ENCODE measurements at places on chromosomes 1 and 21. TPM values are rescaled to one million over a fixed set of nuclear protein-coding genes. Genes with fewer than 3 reads are reported as not detected.

DNA sequence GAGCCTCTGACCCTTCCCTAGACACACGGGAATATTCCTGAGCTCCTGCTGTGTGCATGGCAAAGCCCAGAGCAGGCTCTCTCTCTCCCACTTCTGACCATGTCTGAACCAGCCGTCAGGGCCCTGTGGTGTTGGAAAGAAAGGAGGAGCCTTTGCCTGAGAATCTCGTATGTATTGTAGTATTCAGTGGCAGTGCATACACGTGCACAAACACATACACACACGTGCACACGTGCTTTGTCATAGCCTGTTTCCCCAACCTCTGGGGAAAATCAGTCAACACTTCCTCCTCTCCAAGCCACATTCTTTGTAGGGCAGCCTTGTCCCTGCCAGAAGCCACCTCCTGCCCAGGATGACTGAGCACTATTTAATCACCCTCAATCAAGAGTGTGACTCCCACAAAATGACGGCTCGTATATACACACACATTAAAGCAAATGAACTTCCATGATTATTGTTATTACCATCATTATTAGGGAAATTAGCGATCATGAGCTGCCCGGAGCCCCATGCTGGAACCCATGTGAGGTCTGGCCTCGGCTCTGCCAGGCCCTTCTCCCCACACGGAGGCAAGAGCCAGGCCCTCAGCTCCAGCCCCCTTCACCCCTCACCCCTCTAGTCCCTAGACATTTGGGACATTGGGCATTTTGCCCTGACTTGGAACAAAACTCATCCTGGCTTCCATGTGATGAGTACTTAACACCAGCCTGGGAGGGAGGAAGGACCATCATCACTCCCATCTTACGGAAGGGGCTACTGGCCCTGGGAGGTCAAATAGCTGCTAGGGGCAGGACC lies 331.9 kb downstream of the NPHP4 start:
- DNase-seq: no peak

- DNase-seq: peak; percentile 52
Measured at GRCh38 chr1:91166106-91166712, 144.4 kb upstream of the ZNF644 start.

GRCh38 chr1:65256860-65257708 lies 52.3 kb upstream of the DNAJC6 start:
- DNase-seq: no peak

GRCh38 chr1:200226268-200226968 lies 183.4 kb downstream of the ZNF281 start:
- no peak for DNase-seq

GRCh38 chr1:53601031-53601745 lies 137.8 kb downstream of the GLIS1 start:
- no peak for DNase-seq

- DNase-seq: peak; percentile 89
Measured at GRCh38 chr1:107965110-107965991, at the start of gene VAV3. VAV3 (minus strand) TSS chr1:107965180; CDS start chr1:107964869, 311 bp downstream.

- no peak for DNase-seq
Measured at GRCh38 chr1:193685986-193686385, 499.6 kb upstream of the B3GALT2 start.

DNA sequence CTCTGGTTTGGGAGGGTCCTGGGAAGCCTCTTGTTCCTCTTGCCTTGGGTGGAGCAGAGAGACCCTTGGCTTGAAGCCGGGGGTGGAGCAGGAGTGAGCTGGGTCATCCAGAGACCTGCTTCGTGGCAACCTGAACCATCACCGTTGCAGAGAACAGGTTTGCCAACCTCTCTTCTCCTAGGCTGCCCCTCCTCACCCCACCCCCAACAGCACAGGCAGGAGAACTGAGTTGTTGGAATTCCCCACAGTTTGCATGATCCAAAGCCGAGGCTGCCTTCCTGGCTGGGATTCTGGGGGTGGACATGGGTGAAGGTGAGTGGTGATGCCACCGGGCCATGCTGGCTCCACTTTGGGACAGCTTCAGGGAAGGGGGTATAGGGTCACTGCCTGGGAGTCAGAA lies 2.2 kb downstream of the WNT4 start:
- DNase-seq: no peak

DNA sequence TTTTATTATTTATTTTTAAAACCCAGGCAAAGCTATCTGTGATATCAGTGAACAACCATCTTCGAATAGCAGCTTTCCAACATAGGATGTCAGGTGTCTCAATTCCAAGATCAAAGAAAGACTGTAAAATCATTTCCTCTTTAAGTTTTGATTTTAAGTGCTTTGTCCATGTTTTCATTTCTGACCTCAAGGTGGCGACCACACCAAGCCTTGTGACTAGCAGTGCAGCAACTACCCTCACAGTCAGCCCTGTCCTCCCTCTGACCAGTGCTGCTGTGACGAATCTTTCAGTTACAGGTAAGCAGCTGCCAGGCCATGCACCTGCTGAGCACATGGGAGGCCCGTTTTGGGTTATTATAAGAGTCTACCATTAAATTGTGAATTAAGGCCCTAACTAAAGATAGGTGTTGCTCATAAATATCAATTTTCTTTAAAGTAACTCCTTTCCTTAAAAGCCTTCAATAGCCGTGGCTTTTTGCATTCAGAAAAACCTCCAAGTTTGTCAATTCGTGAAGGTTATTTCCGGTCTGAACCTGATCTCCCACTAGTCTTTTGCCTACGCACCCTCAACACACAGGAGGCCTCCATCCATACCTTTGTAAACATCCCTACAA lies 117.0 kb downstream of the CD247 start:
- no peak for DNase-seq

- DNase-seq: no peak
Measured at GRCh38 chr1:67126111-67126746, 8.5 kb downstream of the C1orf141 start.

DNA sequence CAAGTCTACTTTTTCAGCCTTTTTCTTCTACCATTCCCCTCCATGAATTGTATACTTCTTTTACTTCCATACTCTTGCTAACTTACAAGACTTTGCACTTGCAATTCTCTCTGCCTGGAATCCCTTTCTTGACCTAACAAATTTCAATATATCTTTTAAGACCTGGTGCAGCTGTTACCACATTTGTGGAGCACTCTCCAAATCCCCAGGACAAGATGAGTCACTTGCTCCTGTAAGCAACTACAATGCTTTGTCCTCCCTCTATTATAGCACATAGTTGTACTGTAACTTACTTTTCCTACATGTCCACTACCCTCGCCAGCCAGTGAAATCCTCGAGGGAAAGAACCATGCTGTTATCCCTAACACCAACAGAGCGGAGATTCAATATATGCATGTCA lies 43.1 kb downstream of the WARS2 start:
- DNase-seq: no peak

DNA sequence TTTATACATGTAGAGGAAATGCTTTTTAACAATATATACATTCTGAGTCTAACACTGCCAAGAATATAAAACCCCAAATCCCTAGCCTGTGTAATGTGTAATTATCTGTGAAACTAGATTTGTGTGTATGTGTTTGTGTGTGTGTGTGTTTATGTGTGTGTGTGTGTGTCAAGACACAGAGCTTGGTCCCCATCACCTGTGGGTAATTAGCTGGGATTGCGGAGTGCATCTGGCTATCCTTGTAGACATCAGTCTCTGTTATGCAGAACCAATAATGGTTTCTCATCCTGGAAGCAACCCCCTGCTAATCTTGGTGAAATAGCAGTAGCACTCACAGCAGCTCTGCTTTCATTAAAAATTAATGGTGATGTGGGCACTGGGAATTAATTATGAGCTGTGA lies 26.3 kb upstream of the ST6GALNAC3 start:
- no peak for DNase-seq

DNA sequence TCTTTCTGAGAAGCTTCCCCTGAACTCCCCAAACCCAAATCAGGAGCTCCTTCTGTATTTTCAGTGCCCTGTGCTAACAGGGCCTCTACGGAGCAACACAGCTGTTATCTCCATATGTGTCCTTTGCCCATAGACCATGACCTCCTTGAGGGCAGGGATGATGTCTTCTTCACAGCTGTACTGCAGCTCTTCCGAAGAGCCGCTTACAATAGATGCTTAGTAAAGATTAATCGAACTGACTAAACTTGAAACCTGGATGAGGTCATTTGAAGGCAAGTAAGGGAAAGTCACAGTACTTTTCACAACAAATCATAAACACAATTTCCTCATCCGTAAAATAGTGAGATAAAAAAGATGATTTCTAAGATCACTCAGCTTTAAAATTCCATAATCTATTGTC lies 4.4 kb upstream of the KCNN3 start:
- DNase-seq: no peak

DNA sequence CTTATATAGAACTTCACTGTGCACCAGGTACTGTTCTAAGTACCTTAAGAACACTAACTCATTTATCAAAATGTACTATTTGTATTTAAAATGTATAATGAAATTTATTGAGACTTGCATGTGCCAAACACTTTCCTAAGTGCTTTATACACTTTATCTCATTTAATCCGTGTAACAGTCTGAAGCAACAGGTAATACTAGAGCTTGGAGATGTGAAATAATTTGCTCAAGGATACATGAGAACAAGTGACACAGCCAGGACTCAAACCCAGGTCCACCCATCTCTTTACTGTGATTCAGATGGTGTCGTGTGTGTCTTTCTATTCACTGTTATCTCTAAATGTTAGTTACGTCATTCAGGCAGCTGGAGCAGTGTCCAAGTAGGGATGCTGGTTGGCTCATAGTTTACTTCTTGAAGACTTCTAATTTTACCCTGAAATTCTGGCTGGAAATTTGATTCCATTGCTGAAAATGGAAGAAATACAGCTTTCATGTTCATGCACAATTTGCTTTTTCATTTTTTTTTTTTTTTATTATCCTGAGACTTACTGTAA lies 169.7 kb upstream of the UBE2U start:
- no peak for DNase-seq

DNA sequence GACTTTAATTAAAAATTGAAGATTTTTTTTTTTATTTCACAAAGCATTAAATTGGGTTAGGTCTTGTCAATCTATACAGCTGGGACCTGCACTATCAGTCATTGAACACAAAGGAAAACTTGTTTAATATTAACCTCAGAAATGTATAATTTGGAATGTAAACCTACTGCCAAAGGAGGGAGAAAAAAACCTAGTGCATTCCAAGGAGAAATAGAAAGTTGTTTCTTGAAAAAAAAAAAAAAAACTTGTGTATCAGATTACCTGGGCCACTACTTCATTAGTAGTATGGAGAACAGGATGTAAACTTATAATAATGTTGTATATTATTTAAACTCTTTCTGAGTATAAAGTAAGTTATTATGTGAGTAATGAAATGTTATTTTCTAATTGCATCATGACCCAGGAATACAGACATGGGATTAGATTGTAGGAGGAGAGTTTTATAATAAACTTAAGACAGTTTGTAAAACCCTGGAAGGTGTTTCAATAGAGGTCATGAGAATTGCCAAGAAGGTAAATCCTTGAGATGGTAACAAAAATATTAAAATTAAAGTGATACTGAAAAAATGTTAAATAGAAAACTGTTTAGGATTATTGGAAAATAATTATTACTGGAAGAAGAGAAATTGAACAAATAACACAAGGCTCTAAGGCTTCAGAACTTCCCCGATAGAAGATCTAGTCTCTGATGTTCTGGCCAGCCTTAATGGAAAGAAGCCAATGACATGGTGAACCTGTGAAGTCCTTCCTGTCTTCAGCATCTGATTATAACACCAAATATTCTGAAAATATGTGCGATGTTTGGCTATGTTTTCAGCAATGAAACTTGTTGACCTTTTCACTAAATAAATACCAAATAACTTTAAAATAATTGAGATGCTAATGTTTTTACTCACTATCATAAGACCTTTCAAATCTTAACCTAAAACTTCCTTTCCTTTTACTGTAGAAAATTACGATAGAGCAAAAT lies 412.8 kb upstream of the LYPLAL1 start:
- DNase-seq: no peak

DNA sequence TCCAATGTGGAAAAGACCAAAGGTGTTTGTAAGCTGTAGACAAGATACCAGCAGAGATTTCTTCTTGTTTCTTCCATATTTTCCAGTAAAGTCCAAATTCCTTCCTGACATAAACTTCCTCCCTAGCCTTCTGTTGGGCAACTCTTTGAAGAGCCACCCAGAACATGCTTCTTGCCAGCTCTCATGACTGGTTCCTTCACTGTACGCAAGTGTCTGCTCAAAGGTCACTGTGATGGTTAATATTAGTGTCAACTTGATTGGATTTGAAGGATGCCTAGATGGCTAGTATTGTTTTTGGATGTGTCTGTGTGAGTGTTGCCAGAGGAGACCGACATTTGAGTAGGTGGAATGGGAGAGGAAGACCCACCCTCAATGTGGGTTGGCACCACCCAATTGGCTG lies 416.6 kb upstream of the RUNX1 start:
- no peak for DNase-seq

GRCh38 chr1:55153031-55153430 lies 62.1 kb downstream of the USP24 start:
- DNase-seq: no peak

DNA sequence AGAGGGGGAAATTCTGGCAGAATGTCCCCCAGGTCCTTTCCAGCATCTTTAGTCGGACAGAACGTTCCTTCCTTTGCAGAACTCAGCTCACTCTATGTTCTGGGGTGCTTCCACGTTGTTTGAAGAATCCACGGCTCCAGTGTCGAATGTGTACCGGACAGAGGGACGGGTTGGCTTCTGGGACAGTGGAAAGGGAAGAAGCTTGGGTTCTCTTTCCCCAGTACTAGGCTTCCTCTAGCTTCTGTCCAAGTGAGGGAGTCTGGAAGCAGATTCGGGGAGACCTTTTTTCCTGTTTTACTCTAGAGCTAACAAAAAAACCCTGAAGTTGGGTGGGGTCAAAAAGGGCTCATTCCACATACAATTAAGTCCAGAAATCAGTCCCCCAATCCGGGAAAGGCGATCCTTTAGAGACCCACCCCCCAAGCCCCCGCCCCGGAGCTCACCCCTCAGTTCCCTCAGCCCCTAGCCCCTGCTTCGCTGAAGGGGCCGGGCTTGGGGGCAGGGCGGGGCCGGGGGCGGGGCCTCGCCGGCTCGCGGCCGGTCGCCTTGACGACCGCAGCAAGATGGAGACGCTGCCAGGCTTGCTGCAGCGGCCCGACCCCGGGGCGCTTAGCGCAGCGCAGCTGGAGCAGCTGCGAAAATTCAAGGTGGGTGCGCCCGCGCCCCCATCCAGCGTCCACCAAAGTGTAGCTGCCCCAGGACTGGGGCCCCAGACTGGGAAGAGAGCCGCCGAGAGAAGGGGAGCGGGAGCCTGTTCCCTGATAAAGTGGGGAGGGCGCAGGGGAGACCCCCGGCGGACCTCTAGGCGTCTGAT lies at the start of gene RIIAD1:
Gene RIIAD1 (plus strand): TSS at position 549 of the 814 bp plus-strand sequence. CDS start 15 bp downstream, at position 564.
- DNase-seq: peak; percentile 65

Gene KCNE2
- not detected for total RNA-seq

Gene CRABP2
- 0.74 TPM for total RNA-seq

Gene BARHL2
- not detected for total RNA-seq

Gene AMY1C
- not detected for total RNA-seq

Gene BROX
- 25.4 TPM for total RNA-seq

Gene CFAP126
- total RNA-seq: not detected

Gene SIPA1L2
- 127 TPM for total RNA-seq

Gene LCE1B
- not detected for total RNA-seq

Gene S100A3
- total RNA-seq: 0.79 TPM

Gene RRP1
- total RNA-seq: 13.5 TPM

Gene AGT
- total RNA-seq: 54.9 TPM

Gene CLEC20A
- not detected for total RNA-seq

All from left ventricle myocardium superior (tissue), 1 donor.